Fibroblast of skin of right quadriceps (primary cell): ENCODE measurements at places on chromosomes 12 and 14.

GRCh38 chr14:105491366-105491973, 424 bp downstream of the TEDC1 start:
- DNase-seq = peak; percentile 54

GRCh38 chr12:69595689-69596088, 10.4 kb downstream of the CCT2 start:
- DNase-seq = no peak

DNA sequence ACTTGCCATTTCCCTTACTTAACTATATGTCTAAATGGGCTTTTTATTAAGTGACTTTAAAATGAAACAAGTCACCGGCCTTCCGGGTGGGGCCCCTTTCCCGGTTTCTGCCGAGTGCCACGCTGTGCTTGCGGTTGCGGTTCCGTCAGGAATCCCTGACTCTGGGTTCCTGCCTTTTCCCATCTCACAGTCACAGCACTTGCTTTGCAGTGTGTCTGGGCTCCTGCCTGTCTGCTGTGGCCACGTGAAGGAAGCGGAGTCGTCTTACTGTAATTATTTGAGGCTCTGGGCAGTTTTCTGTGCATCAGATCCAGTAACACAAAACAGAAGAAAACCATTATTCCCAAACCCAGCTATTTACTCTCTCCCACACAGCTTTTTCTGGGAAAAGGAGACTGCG, 44.0 kb upstream of the FRMD6 start:
- peak; percentile 99 for DNase-seq

- no peak for DNase-seq
These were observed 62.3 kb downstream of the BEGAIN start for GRCh38 chr14:100524933-100525243.

- DNase-seq = peak; percentile 6
These were observed 589.8 kb upstream of the ATP2B1 start for GRCh38 chr12:90298289-90298948.

- no peak for DNase-seq
These were observed 4.3 kb downstream of the RTL1 start for GRCh38 chr14:100898935-100899883.

- no peak for DNase-seq
These were observed 146.1 kb upstream of the FGD4 start for GRCh38 chr12:32253154-32253790.

- DNase-seq = peak; percentile 82
These were observed 24.7 kb upstream of the IRF2BPL start for GRCh38 chr14:77053046-77053841.

DNA sequence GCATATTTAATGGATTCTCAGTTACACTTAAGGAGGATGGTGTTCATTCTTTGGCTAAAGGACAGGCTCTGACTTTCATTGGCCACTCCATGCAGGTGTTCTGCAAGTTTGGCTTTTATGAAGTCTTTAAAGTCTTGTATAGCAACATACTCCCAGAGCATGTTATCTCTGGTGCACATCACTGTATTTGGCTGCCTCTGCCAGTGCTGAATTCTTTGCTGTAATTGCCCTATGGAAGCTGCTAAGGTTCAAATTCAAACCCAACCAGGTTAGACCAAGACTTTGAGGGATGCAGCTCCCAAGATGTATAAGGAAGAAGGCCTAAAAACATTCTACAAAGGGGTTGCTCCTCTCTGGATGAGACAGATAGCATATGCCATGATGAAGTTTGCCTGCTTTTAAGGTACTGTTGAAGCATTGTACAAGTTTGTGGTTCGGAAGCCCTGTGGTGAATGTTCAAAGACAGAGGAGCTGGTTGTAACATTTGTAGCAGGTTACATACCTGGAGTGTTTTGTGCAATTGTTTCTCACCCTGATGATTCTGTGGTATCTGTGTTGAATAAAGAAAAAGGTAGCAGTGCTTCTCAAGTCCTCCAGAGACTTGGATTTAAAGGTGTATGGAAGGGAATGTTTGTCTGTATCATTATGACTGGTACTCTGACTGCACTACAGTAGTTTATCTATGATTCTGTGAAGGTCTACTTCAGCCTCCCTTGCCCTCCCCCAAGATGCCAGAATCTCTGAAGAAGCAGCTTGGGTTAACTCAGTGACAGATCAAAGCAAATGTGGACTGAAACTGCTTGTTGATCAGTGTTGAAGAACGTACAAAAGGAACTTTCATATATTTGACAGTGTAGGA, 19.4 kb downstream of the TMEM116 start:
- DNase-seq = no peak

GRCh38 chr12:43973993-43974392, 138.1 kb downstream of the TMEM117 start:
- no peak for DNase-seq

DNA sequence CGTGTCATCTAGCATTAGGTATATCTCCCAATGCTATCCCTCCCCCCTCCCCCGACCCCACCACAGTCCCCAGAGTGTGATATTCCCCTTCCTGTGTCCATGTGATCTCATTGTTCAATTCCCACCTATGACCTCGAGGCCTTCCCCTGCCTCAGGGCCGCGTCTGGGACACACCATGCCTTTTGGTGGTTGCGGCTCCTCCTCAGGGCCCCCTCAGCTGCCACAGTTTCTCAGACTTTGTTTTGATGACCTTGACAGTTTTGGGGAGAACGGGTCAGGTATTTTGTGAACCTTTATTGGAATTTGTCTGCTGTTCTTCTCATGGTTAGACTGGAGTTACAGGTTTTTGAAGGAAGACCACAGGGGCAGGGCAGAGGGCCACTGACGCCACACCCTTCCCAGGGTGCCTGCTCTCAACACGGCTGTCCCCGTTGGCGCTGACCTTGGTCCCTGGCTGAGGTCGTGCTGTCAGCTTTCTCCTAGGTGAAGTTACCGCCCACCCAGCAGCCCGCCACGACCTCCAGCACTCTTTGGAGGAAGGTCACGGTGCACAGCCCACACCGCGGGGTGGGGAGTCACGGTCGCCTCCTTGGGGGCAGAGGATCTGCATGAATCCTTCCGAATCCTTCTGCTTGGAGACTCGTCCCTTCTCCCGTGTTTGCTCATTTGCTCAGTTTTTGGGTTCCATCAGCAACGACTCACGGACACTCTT, 130.5 kb downstream of the KIF26A start:
- no peak for DNase-seq

GRCh38 chr14:20775043-20775442, 6.0 kb upstream of the RNASE6 start:
- no peak for DNase-seq

DNA sequence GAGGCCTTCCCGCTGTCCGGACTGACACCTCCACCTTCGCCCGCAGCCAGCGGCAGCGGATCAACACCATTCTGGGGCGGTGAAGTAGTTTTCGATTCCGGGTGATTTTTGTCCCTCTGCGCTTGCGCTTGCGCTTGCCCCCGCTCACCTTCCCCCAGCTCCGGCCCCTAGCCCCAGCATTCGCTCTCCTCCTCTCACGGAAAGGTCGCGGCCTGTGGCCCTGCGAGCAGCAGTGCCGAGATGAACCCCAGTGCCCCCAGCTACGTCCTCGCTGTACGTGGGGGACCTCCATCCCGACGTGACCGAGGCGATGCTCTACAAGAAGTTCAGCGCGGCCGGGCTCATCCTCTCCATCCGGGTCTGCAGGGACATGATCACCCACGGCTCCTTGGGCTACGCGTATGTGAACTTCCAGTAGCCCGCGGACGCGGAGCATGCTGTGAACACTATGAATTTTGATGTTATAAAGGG, 22.7 kb upstream of the SRGAP1 start:
- DNase-seq = peak; percentile 38

DNA sequence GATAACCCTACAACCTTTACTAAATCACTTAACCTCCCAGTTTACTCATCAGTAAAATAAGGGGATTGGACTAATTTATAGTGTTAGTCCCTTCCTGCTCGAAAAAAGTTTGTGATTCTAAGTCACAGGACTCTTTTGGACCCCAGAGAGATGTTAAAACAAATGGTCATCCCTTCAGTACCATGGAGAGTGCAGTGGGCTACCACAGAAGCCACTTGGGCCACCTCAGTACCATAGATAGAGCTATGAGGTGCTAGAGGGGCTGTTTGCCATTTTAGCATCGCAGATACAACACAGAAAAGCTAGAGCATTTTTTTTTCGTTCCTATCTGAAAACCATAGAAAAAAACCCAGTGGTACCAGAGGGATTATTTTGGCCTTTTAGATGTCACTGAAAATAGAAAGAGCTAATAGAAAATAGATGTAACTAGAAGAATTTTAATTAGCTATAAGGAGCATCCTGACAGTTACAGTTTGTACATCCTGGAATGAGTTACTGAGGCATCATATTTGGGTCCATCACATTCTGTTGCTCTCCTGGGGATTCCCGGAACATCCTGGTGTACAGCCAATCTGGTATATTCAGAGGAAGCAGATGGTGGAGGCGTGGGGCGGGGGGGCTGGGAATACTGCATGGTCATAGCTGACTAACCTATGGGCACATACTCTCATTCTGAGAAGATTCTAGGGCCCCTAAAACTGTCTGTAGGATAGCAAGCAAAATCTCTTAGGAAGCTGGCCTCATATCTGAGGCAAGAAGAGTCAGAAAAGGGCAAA, 2.8 kb downstream of the ZNF219 start:
- peak; percentile 65 for DNase-seq

DNA sequence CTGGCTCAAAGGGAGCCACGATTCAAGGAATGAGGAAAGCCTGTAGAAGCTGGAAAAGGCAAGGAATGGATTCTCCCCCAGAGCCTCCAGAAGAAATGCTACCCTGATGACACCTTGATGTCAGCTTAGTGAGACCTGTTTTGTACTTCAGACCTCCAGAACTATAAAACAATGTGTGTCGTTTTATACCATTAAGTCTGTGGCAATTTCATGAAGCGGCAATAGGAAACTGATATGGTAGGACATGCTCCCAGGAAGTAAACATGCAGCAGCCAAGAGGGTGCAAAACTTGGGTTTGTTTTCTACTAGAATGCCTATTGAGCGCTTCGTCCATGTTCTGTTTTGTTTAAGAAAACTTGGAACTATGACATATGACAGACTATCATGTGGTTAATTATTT, 2.5 kb upstream of the APOBEC1 start:
- no peak for DNase-seq

GRCh38 chr14:28671425-28671824, 95.2 kb upstream of the FOXG1 start:
- DNase-seq = peak; percentile 31

DNA sequence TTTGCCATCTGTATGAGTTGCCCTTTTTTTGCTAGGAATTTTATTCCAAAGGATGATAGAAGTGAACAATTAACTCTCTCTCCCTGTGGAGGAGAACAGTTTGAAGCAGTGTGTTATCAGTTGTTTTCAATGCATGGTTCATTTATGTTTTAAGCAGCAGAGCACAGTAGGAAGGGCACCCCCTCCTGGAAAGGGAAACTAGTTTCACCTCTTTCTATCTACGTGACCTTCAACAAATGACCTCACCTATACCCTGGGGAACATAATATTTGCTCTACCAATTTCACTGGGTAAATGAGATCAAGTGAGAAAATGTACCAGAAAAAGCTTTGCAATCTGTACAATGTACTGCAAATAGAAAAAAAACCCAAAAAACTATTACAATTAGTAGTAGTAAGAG, 5.4 kb upstream of the DCP1B start:
- DNase-seq = no peak

GRCh38 chr14:31083781-31084180, 57.6 kb upstream of the STRN3 start:
- no peak for DNase-seq

GRCh38 chr12:27732281-27732680, 21.6 kb downstream of the MRPS35 start:
- no peak for DNase-seq

DNA sequence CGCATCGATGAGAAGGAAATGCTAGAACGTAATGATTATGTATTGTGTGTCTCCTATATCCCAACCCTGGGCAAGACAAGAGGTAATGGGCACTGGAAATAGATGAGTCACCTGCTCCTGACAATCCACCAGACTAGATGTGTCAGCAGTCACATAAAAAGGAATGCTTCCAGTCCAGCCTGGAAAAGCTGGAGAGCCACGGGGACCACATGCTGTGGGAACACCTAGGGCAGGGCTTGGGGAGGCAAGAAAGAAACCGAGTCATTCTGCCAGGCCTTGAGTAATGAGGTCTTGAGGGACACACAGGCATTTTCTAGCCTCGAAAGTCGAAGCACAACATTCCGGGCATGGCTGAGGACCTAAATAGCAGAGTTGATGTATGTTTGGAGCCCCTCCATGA, 716.7 kb upstream of the TMEM132C start:
- peak; percentile 88 for DNase-seq

GRCh38 chr12:114476159-114476558, 70.2 kb upstream of the TBX5 start:
- peak; percentile 35 for DNase-seq

DNA sequence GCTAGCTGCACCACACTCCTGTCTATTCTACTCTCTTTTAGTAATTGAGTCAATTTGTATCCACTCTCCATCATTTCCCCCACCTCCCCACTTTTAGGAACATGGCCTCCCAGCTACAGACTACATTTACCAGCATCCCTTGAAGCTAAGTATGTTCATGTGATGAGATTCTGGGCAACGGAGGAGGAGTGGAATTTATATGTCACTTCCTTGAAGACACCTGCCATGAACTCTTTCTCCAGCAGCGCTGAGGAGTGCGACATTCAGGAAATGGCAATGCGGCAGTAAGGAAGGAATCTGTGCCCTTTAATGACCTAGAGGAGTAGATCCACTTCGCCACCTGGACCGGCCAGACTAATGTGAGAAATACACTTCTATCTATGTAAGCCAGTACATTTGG, 243.7 kb upstream of the DIO2 start:
- DNase-seq = no peak

- DNase-seq = no peak
These were observed 29.7 kb downstream of the RBM19 start for GRCh38 chr12:113936460-113936859.

DNA sequence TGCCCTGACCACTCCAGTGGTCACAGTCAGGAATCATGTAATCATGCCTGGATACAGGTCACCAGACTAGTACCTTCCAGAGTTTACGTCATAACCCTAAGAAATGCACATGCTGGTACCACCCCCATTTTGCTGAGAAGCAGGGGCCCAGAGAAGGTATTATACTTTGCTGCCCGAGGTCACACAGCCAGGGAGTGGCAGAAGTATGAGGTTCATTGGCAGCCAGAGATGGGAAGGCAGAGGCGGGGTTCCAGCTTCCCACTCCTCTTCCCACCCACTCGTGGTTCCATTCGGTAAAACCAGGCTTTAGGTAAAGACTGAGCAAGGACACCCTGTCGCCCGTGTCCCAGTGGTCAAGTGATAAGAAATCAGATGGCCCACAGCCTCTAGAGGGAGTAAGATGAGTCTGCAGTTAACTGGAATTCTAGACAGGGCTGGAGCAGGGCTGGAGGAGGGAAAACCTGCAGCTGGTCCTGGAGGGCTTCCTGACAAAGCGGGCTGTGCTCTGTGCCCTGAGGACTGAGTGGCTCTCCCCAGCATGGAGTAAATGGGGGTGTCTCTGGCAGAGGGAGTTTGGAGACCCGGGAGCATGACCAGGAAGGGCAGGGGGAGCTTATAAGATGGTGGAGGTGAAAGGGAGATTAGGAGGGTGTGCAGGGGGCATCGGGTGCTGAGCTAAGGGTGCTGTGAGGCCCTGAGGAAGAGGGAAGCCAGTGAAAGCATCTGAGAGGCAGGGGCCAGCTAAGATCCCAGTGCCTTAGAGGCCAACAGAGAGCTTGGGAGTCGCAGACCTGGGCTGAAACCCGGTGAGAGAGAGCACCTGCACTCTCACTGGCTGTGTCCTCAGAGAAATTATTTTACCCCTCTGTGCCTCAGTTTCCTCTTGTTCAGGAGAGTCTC, 5.7 kb downstream of the FAM222A start:
- no peak for DNase-seq

GRCh38 chr14:100662879-100663760, 63.6 kb upstream of the DLK1 start:
- peak; percentile 57 for DNase-seq

- no peak for DNase-seq
These were observed 464.0 kb downstream of the RAD51B start for GRCh38 chr14:68283378-68284123.

GRCh38 chr12:90211017-90211416, 502.4 kb upstream of the ATP2B1 start:
- peak; percentile 82 for DNase-seq
